Ovary (tissue), 10 donors: ENCODE measurements at places on chromosomes 7 and 10. TPM values are rescaled to one million over a fixed set of nuclear protein-coding genes. Genes with fewer than 3 reads are reported as not detected.

The CRTAC1 gene
- total RNA-seq, result 0.48 TPM

The ZFAND4 gene
- 12.1 TPM for total RNA-seq

The NPSR1 gene
- not detected for total RNA-seq

The GFRA1 gene
- 22.3 TPM for total RNA-seq

The ZNF488 gene
- 0.20 TPM for total RNA-seq

The EVX1 gene
- not detected for total RNA-seq

The H2BK1 gene
- 1.3 TPM for total RNA-seq

The SPDYE6 gene
- not detected for total RNA-seq

The C10orf62 gene
- total RNA-seq, result not detected

The AEBP1 gene
- 327 TPM for total RNA-seq

GRCh38 chr7:155984609-155985405 lies 172.5 kb upstream of the SHH start:
- no peak for DNase-seq

DNA sequence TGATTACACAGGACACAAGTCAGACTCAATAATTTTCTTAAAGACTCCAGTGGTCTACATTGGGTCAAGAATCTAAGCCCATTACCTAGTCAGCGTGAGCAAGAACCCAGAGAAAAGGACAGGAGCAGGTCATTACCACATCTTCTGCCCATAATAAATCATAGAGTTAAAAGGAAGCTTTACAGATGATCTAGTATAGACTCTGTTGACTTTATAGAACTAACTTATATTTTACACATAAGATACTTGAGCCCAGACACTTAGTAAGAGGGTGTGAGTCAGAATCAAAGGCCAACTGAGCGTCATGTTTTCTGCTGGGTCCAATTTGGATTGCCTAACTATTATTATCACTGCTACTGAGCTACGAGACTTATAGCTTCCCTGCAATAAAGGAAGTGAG lies 206.1 kb upstream of the NPSR1 start:
- no peak for DNase-seq

DNA sequence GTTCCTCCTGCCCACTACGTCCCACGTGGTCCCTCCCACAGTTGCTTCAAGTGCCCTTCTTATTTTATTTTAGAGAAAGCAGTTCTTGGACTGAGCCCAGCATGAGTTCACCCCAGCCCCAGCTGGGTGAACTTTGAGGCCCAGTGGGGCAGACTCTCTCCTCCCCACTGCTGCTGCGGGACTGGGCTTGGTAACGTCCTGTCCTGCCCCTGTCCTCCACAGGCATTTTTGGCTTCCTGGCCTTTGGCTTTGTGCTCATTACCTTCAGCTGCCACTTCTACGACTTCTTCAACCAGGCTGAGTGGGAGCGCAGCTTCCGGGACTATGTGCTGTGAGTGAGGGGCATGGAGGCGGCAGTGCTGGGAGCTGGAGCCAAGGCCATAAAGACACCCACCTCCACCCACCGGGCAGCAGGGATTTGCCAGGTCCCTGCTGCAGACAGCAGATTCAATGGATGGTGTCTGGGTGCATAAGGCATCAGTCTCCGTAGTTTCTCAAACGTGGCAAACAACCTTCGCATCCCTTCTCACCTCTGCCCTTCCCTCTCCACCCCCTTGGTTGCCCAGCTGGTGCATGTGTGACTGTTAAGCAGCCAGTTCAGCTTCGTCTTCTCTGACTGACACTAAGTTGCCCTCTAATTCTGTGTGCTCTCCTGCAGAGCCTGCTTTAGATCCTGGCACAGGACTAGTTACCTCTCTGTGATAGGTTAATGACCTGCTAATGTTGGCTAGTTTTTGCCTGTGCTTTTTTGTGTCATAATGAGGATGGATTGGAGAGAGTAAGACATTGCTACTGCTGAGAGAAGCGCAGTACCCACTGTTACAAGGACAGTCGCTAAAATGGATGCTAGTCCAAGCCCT lies 15.5 kb upstream of the AHCYL2 start:
- no peak for DNase-seq

- no peak for DNase-seq
Observed at GRCh38 chr10:33506838-33507661, 172.6 kb upstream of the NRP1 start.

- no peak for DNase-seq
Observed at GRCh38 chr10:73916761-73917470, 6.0 kb downstream of the PLAU start.

GRCh38 chr7:100540073-100540723 lies 1.2 kb downstream of the AGFG2 start:
- no peak for DNase-seq

DNA sequence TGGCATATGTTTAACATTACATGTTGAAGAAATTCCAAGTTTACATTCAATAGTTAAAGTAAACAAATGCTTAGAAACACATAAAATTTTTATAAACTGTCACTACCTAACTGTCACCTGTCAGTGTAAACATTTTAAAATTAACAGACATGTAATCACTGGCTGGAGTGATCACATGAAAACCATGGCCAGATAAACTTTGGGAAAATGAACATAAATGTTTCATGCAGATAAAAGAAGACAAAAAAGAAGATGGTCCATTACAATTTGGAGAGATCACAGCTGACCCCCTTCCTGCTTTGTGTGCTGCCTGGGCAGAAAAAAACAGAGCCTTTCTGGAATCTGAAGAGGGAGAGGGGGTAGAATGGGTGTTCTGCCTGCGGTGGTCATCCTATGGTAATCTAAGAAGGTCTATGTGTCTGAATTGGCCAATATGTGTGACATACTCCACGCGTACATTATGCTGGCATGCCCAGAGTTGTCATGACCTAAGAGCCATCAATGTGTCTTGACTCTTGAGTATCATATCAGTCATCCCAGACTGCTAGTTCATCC lies 57.5 kb upstream of the MEOX2 start:
- DNase-seq, result no peak

- DNase-seq, result no peak
Observed at GRCh38 chr10:119309423-119309770, 102.0 kb downstream of the GRK5 start.

GRCh38 chr10:33193057-33193700 lies 141.3 kb downstream of the NRP1 start:
- DNase-seq, result peak; percentile 85

GRCh38 chr10:79434223-79434687 lies 11.2 kb downstream of the ZCCHC24 start:
- DNase-seq, result peak; percentile 12

DNA sequence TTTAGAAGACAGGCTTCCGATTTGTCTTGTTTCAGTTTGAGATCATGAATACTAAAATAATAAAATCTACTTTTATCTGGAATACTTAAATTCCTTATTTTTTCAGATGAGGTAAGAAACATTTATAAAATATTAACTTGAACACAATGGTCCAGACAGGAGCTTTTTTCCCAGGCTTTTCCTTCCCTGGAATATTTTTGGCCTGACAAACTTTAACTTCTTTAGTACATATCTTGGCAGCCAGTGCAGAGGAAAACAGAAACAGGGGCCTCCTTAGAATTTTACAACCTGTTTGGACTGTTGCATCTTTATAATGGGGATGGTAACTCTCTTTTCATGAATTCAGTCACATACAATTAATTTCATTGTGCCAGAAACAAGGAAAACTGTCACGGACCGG lies 41.4 kb downstream of the NRP1 start:
- no peak for DNase-seq

- DNase-seq, result no peak
Observed at GRCh38 chr7:142832417-142832816, 22.5 kb upstream of the EPHB6 start.

- DNase-seq, result no peak
Observed at GRCh38 chr7:48337012-48337621, 165.9 kb downstream of the ABCA13 start.

DNA sequence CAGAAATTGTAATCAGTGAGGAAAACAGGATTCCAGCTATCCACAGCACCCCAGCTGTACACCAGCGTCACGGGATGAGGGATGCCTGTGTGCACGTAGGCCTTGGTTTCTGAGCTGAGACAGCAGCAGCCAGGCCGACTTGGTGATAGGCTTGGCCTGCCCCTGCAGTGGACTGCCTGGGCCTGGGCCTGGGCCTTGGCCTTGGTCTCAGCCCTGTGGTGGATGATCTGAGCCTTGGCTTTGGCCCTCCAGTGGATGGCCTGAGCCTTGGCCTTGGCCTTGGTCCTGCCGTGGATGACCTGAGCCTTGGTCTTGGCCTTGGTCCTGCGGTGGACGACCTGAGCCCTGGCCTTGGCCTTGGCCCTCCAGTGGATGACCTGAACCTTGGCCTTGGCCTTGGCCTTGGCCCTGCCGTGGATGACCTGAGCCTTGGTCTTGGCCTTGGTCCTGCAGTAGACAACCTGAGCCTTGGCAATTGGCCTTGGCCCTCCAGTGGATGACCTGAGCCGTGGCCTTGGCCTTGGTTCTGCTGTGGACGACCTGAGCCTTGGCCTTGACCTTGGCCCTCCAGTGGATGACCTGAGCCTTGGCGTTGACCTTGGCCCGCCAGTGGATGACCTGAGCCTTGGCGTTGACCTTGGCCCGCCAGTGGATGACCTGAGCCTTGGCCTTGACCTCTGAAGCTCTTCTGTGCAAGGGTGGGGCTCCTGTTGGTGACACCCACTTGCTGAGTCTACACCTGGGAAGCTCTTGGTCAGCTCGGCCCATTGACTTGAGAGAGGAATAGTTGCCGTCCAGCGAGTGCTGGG lies 93.8 kb downstream of the CUX1 start:
- DNase-seq, result peak; percentile 88

DNA sequence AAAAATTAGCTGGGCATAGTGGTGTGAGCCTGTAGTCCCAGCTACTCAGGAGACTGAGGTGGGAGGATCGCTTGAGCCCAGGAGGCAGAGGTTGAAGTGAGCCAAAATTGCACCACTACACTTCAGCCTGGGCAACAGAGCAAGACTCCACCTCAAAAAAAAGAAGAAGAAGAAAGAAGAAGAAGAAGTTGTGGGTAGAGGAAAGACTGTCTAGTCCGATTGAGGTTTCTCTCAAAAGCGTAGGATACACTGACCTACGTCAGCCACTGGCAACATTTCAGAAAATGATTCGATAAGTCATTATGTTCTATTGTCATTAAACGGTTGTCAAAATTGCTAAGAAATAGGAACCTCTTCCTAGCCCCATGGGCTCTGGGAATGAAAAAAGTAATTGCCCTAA lies 22.3 kb upstream of the RHBDD2 start:
- DNase-seq, result no peak

DNA sequence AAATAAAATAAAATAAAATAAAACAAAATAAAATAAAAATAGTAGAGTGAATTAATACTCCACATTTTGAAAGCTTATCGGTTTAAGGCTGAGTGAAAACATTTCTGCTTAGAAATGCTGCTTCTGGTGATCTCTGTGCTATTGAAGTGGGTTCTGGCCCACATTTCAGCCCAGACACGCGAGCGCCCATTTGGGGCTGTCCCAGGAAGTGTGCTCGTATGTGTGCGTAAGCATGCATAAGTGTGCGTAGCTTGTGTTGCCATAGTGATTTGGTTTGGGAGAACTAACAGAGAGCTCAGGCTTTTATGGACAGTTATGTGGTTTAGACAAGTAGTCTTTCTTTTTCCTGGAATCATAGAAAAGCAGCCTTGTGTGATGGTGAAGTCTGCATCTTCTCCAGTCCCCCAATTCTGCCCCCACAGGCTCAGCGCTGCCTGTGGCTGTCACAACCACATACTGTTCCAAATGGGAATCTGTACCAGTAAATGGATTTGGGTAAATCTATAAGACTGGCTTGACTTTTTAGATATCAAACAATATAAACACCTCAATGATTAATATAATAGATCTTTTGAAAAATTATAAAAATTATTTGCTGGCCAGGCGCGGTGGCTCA lies 29.8 kb upstream of the PURB start:
- DNase-seq, result no peak

GRCh38 chr7:141986923-141987322 lies 8.8 kb upstream of the MGAM start:
- DNase-seq, result no peak

DNA sequence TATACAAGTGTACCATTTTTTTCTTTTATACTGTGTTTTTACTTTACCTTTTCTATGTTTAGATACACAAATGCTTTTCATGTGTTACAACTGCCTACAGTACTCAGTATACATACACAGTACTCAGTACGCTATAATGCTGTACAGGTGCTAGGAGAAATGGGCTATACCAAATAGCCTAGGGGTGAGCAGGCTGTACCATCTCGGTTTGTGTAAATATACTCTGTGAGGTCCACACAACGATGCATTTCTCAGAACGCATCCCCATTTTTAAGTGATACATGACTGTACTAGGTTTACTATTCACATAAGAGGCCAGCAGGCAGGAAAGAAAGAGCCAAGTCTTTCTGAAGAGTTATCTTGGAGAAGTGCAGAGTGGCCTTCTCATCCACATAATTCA lies 426.4 kb upstream of the MTPN start:
- no peak for DNase-seq

- DNase-seq, result no peak
Observed at GRCh38 chr7:131945957-131946544, 389.6 kb upstream of the PODXL start.

- DNase-seq, result no peak
Observed at GRCh38 chr10:132370426-132371340, 26.3 kb upstream of the PWWP2B start.

DNA sequence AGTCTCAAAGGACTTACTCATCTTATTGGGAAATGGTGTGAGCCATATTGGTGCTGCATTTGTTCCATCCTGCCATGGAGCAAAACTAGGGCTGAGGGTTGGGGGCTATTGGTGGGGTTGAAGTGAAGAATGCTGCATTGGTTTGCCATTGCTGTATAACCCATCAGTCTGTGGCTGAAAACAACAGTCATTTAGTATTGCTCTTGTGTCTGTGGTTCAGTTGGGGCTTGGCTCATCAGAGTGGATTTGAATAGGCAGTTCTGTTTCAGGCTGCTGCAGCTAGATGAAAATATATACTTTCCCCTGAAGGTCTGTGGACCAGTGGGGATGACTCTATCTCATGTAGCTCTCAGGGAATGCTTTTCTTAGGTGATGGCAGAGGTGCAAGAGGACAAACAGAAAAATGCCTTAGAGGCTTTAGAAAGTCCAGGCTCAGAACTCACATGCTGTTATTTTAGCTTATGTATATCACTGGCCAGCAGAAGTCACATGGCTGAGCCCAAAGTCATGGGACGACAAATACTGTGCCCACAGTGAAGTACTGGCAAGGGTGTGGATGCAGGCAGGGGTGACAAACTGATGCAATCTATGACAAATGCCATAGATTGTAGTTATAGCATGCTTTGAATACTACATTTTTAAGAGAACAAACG lies 15.2 kb upstream of the EXOC6 start:
- no peak for DNase-seq
